ENCODE measurements at places on chromosomes 6 and 20.
A peak's percentile ranks its signal among the peaks of the same experiment; 100 is the strongest.

- DNase-seq, result no peak
Measured at GRCh38 chr6:132673376-132674094, 14.6 kb upstream of the TAAR1 start.

DNA sequence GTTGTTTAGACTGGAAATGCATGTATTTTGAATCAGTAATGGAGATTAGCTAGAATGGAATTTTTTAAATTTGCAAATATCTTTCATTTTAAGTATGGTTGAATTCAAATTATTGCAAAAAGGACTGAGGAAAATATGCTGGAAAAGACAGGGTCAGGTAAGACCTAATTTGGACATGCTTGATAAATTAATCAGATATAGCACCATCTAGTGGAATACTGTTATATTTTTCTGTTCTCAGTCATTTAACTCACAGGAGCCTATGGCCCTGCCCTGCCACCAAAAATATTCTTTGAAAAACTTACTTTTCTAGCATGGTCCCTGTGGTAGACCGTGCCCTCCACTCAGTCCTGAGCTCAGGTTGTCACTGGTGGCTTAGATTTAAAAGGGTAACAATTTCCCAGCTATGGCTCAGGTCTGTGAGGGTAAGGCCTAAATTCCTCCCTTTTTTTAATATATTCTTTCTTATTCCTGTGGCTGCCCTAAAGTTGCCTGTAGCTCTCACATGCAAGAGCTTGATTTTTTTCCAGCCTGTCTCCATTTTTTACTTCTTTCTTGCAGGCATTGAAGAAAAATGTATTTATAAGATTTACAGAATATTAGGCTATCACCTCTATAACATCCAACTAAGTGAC, 25.3 kb upstream of the KIAA1586 start:
- DNase-seq, result peak; percentile 21

DNA sequence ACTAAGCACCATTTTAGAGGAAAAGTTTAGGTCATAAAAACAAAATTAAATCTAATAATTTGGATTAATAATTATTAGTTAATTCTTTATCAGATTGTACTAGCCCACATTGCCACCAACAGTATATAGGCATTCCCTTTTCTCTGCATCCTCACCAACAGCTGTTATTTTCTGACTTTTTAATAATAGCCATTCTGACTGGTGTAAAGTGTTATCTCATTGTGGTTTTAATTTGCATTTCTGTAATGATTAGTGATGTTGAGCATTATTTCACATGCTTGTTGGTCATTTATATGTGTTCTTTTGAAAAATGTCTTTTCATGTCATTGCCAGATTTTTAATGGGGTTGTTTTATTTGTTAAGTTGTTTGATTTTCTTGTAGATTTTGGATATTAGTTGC, 319.1 kb upstream of the SYNCRIP start:
- no peak for DNase-seq

DNA sequence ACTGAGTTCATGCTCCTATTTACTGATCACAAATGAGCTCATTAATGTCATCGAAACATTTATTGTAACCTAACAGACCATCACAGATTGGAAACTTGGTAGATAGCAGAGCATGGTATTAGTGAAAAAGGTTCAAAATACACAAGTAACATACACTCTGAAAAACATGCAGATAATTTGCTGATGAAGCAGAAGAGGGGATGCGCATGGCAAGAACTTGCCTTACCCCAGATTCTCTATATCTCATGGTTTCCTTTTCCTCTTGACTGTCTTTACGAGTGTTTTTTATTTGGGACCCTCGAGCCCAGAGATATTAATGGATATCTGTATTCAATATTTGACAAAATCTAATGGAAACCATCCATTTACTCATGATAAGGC, 37.6 kb downstream of the QRSL1 start:
- no peak for DNase-seq

DNA sequence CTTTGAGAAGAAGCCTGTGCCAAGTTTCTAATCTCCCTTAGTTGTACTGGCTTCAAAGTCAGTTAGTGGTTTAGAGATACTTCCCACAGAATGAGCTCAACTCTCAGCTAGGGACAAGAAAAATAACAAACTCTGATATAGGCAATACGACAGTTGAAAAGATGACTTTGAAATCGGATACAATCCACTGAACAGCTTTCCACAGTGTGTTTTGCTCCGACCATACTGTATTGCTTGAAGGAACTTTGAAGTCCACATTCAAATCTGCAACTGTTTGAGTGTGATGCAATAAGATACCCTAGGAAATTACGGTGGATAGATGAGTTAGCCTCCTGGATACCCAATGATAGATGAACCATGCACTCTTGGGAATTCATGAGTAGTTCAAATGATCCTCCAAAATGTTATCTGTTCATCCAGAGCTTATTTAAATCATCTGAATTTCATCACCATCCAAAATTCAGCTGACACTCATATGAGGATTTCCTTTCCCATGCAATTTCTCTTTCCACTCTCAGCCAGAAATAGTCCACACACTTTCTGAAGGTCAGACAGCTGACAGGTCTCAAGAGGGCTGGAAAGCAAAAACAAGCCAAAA, 443.8 kb downstream of the HAO1 start:
- peak; percentile 69 for DNase-seq

DNA sequence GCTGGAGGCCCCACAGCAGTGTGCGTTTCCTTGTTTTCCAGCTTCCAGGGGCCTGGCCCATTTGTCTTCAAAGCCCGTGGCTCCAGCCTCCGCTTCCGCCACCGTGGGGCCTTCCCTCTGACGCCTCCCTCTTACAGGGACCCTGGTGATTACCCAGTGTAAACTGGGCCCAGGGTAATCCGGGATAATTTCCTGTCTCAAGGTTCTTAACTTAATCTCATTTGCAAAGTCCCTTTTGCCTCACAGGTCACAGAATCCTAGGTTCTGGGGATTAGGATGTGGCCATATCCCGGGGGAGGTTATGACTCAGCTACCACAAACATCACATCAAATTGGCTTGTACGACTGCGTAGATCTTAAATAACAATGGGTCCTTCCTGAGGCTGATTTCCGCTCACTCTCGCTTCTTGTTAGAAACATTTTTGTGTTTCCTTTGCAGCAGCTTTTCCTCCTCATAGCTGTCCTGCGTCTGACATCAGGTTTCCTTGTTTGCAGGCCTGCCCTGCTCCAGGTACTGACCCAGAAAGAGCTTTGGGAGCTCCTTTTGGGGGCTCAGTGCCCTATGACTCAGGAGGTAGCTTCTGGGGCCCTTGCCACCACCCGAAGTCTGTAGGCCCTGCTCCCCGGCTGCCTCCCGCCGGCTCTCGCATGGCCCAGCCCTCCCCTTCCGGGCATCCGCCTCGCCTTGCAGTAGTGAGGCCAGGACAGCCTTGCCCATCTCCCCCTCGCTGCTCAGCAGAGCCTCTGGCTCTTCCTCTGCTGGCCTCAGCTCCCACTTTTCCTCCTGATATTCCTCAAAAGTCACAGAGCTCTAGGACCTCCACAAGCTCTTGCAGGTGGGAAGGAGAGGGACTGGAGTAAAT, 100.5 kb downstream of the ERMARD start:
- no peak for DNase-seq

GRCh38 chr6:88174906-88175305, 8.8 kb upstream of the CNR1 start:
- DNase-seq, result no peak

- DNase-seq, result no peak
Measured at GRCh38 chr6:84448331-84448730, 220.9 kb upstream of the CEP162 start.

DNA sequence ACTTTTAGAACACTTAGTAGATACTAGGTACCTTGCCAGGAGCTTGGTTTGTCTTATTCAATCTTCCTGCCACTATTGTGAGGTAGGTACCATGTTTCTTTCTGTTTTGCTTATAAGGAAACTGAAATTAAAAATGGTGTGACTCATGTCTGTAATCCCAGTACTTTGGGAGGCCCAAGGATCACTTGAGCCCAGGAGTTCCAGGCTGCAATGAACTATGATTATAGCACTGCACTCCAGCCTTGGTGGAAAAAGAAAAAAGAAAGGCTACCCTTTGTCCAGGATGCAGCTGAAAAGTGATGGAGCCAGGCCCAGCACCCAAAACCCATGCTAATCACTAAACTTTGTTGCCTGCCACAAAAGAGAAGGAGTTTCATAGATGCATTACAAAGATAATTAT, 34.1 kb upstream of the LAMA4 start:
- no peak for DNase-seq

- DNase-seq, result no peak
Measured at GRCh38 chr6:74549746-74550145, 656.1 kb downstream of the COL12A1 start.

DNA sequence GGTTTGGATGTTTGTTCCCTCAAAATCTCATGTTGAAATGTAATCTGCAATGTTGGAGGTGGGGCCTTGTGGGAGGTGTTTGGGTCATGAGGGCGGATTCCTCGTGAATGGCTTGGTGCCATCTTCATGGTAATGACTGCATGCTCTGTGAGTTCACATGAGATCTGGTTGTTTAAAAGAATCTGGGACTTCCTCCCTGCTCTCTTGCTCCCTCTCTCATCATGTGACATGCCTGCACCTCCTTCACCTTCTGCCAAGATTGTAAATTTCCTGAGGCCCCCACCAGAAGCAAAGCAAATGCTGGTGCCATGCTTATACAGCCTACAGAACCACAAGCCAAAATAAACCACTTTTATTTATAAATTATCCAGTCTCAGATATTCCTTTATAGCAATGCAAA, 250.3 kb upstream of the PLN start:
- no peak for DNase-seq

- DNase-seq, result no peak
Measured at GRCh38 chr20:58308290-58308679, 1.2 kb upstream of the RAB22A start.

DNA sequence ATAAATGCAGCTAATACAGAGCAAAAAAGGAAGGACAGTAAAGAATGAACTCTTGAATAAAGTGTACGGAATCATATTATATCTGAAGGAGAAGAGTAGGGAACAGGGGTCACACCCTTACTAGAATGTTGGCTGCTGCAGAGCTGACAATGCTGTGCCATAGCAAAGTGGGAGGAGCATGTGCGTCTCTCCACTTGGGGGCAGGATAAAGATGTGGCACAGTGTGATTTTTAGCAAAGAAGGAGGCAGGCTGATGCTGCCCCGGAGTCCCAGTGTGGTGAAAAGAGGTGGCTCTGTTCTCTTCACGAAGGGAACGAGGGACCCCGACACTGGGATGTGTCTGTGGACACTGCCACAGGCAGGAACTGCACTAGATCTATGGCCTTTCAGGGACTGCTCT, 67.5 kb downstream of the INSM1 start:
- no peak for DNase-seq

DNA sequence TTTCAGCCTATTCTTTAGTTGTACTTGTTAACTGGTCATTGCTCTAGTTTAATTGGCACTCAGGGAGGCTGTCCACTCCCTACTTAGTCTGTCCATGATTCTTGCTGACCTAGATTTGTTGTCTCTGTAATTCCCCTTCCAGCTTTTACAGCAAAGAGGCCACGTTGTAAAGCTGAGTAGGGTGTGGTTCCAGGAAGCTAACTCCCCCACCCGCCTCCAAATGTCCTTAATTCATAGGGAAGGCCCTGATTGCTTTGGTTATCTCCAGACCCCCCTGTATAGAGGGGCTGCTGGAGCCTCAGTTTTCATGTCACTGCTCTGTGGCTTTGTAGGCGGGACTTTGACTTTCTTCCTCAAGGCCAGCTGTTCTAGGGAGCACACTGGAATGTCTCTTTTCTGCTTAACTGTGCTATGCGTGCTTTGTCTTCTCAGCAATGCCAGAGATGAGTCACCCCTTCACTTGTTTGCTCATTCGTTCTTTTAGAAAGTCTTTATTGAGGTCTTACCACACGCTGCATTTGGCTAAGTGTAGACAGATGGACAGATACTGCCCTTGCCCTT, 175.1 kb upstream of the JAG1 start:
- peak; percentile 49 for DNase-seq

- peak; percentile 83 for DNase-seq
Measured at GRCh38 chr6:37171970-37172812, 2.2 kb downstream of the PIM1 start.

GRCh38 chr20:2195614-2196013, 94.0 kb downstream of the STK35 start:
- DNase-seq, result no peak

GRCh38 chr6:36659271-36659670, 19.2 kb upstream of the CDKN1A start:
- DNase-seq, result no peak

DNA sequence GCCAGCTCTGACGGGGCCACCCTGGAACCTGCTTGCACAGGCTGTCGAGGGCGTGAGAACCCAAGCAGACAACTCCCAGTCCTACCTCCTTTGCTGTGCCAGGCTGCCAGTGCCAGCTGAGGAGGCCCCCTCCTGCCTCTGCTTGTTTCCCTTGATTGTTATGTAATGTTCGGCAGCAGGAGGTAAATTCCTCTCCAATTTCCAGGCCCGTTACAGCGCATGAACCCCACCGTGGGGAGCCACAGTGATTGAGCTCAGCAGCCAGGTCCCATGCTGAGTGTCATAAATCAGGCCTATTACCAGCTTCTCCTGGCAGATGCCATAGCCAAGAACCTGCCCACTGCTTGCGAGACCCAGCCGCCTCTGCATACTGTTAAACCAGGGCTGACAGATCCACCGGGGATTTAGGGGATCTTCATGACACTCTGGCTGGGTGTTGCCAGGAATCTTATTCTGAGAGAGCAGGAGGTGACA, 320.5 kb downstream of the DHX35 start:
- DNase-seq, result no peak
